Uterus (tissue), 4 donors: ENCODE measurements at places on chromosomes 3 and 15.

DNA sequence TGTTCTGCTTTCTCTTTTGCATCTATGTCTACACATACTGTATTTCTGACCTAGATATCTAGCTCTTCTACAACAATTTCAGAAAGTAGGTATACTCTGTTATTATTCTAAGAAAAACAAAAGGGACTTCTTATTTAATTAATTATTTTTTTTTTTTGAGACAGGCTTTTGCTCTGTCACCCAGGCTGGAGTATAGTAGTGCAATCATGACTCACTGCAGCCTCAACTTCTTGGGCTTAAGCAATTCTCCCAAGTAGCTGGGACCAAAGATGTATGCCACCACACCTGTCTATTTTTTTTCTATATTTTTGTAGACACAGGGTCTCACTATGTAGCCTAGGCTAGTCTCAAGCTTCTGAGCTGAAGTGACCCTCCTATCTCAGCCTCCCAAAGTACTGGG lies 130.6 kb downstream of the MBNL1 start:
- DNase-seq: no peak

DNA sequence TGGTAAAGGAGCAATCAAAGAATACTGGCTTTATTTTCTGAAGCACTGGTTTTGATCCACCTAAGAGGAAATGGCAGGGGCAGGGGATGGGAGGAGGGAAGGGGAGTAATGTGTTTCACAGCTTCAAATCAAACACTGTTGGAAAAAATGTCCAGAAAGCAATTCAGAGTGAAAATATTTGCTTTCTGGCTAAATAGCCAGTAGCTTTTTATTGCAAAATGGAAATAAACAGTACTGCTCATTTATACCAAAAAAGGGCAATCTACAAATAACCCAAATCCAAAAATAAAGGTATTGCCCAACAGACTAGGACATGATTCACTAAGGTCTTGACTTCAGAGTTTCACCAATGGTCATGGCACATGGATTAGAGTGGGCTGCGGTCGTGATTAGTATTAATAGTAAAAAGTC lies 279.3 kb upstream of the THBS1 start:
- DNase-seq: peak; percentile 16

DNA sequence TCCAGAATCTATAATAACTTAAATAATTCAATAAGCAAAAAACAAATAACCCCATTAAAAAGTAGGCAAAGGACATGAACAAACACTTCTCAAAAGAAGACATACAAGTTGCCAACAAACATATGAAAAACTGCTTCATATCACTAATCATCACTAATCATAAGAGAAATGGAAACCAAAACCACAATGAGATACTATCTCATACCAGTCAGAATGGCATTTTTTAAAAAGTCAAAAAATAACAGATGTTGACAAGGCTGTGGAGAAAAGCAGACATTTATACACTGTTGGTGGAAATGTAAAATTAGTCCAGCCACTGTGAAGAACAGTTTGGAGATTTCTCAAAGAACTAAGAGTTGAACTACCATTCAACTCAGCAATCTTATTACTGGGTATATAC lies 19.5 kb upstream of the ZMAT3 start:
- no peak for DNase-seq

GRCh38 chr15:41490355-41490754 lies 3.3 kb upstream of the ITPKA start:
- no peak for DNase-seq

- no peak for DNase-seq
These were observed 188.2 kb downstream of the AGBL1 start for GRCh38 chr15:86267892-86268291.

GRCh38 chr3:17232442-17232841 lies 347.7 kb downstream of the PLCL2 start:
- DNase-seq: no peak

DNA sequence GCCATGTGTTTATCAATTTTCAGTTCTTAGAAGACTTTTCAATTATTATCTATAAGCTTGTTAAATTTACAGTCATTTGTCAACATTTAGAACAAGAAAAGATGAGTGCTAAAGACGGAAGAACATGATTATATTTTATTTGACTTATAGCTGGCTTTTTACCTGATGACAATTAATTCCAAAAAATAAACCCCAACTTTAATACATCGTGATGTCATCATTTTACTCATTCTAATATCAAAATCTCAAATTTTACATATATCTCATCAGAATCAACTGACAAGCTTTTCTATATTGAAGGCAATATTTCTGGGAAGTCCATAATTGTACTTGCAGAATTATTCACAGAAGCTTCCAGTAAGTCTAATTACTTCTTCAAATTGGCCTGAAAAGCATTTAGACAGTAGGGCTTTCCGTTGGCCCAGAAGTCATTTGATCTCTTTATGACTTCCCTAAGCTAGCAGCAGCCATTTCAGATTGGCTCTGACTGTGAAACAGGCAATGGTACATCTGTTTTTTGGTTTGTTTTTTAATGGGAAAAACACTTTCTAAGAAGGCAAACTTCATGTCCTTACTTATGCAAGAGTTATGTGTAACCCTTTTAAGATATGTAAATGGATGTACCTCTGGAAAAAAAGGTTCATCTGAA lies 234.7 kb upstream of the PLSCR5 start:
- DNase-seq: no peak

- DNase-seq: no peak
These were observed 49.4 kb downstream of the ZNF280D start for GRCh38 chr15:56683908-56684307.
